SK-MEL-5 (cell line): ENCODE measurements at places on chromosomes 11 and 22.

DNA sequence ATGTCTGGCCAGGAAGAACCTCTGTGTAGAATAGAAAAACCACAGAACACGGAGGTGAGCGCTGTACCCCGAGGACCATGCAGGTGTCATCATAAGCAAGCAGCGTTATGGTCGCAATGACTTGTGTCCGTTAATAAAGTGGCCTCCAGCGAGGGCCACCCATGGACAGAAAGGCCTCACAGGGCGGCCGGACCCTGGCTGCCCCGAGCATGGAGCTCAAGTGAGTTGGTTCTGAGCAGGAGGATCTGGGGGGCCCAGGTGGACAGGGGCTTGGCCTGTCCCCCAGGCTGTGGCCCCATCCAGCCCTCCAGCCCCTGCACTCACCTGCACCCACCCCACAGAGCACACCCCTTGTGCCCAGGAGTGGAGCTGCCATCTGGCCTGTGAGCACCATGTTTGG, 133.8 kb downstream of the BRD1 start:
- DNase-seq, result no peak

- DNase-seq, result no peak
Measured at GRCh38 chr11:47057365-47057764, 119.3 kb downstream of the ARFGAP2 start.

DNA sequence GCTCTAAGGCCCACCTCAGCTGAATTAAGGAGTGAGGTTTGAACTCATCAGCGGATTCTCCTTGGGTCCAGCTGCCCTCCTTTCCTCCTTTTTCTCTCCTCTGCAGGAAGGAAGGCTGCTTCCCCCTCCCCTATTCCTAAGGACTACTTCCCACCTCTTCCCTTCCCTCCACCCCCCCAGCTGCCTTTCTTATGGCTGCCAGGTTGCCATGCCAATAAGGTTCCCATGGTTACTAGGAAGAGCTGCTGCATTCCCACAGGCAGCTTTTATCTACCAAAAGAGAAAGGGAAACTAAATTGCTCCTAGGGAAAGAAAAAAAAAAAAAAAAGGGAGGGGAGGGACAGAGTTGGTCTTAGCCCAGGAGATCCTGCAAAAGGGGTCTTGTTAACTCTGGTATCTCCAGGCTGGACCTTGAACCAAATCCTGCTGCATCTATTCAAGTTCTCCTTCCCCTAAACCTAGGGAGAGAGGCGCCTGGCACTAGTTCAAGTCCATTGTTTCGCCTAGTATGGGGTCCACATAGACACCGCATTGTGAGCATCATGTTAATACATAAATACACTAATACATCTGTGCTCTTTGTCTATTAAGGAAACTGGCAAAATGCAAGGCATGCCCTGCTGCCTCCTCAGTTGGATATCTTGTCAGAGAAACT, 21.2 kb upstream of the FEZ1 start:
- peak; percentile 47 for DNase-seq

- no peak for DNase-seq
Measured at GRCh38 chr11:121615501-121615900, 162.7 kb upstream of the SORL1-AS1 start.

DNA sequence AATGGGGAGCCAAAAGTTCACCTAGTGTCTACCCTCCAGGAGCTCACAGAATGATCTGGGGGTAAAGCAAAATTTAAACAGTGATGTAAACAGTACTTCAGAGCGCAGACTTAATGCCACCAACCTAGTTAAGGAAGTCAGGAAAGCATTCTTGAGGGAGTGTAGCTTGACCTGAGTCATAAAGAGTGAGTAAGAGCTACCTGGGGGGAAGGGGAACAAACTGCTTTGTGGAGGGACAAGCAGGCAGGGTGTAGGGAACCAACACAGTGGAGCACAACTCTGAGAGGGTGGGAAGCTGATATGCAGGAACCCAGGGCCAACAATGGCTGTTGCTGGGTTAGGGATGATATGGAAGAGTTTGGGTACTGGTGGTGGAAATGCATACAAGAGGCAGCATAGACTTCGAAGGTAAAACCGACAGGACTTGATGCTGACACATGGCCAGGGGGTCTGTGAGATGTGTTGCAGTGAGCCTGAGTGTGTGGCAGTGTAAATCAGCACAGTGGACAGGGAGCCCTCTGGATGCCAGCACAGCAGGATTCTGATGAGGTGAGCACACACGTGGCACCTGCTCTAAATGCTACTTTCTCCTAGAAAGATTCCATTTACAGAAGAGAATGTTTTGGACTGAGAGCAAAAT, 58.3 kb upstream of the CYP2D6 start:
- no peak for DNase-seq
